ENCODE measurements at places on chromosomes 2 and 18.
A peak's percentile ranks its signal among the peaks of the same experiment; 100 is the strongest.

DNA sequence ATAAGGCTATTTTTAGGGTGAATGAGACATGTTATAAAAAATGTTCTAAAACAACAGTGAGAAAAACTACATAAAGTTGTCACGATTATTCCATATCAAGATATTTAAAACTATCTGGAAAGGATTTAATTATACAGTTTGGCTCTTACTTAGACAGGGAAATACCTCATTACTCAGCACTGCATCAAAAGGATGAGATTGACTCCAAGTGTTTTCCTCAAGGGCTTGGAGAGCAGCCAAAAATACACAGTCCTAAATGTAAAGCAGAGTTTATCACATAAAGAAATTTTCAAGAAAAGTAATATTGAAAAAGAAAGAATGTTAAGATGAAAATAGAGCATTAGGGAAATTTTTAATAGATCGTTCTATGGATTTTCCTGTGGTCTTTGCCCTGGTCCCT is 285.5 kb upstream of the NETO1 start:
- no peak for DNase-seq

DNA sequence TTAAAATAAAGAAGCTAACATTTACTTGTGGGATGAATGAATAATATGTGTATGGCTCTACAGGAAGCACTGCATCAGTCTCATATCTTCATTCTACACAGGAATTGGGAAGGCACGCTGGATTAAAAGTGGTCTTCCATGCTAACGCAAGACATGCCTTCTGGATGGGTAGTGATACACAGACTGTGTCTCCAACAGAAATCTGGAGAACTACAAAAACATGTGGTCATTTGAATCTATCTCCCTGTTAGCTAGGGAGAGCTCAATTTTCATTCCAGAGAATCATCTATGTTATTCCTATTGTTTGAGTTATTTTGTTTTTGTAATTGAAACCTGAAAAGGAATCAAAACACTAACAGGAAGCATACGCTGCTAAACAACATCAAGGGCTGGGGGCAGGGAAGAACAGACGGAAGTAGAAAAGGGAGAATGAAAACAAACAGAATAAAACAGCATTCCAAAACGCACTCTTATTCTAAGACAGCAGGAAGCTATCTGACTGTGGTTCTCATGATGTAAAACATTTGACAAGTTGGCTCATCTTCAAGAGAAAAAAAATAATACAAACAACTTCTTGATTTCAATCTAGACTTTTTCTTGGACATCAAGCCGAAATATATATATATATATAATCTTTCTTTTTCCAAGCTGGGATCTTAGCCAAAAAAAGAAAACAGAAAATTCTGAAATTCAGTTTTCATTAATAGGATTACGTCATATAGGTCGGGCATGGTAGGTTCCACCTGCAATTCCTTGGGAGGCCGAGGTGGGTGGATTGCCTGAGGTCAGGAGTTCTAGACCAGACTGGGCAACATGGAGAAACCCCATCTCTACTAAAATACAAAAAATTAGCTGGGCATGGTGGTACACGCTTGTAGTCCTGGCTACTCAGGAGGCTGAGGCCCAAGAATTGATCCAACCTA is 31.5 kb upstream of the ASNSD1 start:
- no peak for DNase-seq

DNA sequence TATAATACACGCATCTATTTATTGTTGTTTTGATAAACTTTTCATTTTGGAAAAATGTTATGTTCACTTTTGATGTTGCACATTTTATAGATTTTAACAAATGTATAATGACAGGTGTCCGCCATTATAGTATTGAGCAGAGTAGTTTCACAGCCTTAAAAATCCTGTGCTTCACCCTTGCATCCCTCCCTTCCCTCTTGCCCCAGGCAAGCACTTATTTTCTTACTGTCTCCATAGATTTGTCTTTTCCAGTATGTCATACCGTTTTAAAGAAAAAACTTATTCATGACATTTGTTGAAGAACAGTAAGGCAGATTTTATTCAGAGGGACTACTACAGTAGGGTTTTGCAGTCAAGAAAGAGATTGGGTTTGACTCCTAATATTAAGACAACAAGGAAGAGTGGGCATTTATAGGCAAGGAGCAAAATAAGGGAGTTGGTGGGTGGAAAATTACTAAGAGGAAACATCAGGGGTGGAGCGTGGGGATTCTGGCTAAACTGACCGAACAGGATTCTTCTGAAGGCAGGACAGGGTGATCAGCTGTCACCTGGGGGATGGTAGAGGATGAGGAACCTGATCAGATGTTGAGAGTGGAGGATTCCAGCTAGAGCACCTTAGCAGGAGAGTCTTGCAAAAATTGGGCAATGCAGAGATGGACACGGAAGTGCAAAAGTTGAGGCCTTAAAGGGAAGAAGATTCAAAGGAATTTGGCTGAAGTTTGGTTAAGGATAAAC is 108.8 kb downstream of the NCK2 start:
- DNase-seq = no peak

- no peak for DNase-seq
Measured at GRCh38 chr18:4836141-4836540, 360.9 kb downstream of the AKAIN1 start.

DNA sequence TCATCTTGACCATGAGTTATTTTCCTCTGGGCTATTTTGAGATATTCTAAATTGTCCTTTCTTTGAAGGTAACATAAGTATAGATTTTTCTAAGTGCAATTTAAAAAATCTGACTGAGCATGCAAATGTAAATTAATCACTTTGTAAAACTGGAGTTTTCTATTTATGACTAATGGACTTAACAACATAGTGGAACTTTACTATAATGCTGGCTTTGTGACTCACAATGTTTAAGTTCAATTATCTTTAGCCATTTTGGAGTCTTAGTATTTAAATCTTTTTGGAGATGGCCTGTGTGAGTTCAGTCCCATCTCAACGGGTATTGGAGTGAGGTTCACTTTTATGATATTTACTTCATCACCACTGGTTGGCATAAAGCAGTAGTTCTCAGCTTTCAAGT is 35.2 kb upstream of the NOSTRIN start:
- no peak for DNase-seq

- DNase-seq = no peak
Measured at GRCh38 chr2:21251216-21251980, 127.6 kb downstream of the TDRD15 start.

DNA sequence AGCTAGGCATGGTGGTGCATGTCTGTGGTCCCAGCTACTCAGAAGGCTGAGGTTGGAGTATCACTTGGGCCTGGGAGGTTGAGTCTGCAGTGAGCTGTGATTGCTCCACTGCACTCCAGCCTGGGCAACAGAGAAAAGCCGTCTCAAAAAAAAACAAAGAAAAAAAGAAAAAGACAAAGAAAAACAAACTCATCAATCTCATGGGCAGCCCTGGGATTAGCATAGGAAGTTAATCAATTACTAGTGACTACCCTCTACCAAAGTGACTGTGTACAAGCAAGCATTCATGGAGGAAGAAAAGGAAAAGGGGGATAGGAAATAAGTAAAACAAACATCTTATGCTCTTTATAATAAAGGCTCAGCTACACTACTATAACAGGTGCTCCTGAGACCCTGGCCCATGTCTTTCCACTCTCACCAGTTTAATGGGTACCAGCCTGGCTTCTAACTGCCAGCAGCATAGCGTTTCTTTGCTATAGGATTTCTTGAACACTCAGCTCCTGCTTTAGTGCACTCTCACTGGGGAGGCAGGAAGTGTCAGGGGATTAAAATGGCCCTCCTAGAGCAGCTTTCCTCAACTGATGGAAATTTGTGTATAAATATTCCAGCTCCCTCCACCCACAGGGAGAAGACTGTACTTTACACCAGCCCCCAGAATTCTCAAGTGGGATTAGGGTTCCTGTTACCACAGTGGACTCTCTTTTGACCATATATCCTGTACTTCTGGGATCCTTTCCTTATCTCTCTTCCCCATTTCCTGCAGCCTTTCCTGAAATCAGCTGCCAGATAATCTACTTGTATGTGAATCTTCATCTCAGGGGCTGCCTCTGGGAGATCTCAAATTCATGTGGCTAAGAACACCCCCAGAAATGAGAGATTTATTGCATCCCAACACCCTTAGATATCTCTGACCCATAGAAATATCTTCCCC is 91.3 kb upstream of the GLS start:
- DNase-seq = no peak

DNA sequence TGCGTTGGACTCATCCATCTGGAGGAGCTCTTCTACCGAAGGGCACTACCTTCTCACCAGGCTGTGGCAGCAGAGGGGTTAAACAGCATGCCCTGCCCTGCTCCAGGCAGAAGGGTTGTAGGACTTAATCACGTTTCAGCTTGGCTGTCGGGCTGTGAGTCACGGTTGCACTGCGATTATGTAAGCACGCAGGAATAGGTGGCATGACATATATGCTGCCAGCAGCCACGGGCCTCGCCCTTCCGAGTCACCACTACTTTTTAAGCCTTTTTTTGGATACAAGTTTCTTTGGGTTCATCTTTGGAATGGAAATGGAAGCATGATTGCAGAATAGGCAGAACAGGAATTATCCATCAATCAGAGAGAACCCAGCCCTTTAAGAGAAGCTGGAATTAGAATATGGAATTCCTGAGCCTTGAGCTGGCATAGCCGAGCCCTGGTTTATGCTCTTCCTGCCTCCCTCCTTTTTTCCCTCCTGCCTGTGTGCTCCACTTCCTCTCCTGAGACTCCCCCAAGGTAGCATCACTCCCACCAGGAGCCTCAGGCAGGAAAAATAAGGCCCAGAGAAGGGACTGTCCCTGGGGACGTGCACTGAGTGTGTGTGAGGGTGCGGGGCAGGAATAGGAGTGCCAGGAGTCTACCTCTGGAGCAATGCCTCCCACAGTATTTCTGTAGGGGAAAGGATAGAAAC is 86.8 kb downstream of the SEMA4F start:
- peak; percentile 25 for DNase-seq

GRCh38 chr18:44922968-44923367 is 242.3 kb downstream of the SETBP1 start:
- no peak for DNase-seq

Data from hematopoietic multipotent progenitor cell treated with erythropoietin and hydrocortisone succinate and interleukin-3 and kit ligand, for 8 days (in vitro differentiated cells).